Hepatic stellate cell (primary cell): ENCODE measurements at places on chromosomes 12 and 14.

- DNase-seq: no peak
Observed at GRCh38 chr14:100484531-100485267, 102.5 kb downstream of the BEGAIN start.

DNA sequence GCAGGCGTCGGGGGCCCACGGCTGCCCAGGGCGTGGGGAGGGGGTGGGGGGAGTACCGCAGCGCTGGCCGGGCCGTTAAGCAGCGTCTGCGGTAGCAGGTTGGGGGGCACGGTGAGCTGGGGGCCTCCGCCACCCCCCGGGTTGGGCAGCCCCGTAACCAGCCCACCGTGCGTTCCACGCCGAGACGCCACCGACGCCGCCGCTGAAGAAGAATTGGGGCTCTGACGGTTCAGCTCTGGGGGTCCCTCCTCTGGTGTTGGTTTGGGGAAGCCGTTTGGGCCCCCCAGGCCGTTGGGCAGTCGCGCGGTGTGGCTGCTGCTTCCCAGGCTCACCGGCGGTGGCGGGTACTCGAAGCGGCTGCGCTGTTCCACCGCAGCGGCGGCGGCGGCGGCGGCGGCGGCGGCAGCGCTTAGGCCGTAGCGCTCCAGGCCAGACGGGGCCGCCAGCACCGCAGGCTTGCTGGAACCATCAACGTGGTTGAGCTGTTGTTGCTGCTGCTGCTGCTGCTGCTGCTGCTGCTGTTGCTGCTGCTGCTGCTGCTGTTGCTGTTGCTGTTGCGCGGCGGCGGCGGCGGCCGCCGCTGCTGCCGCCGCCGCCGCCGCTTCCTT, 1.5 kb downstream of the IRF2BPL start:
- DNase-seq: peak; percentile 52

DNA sequence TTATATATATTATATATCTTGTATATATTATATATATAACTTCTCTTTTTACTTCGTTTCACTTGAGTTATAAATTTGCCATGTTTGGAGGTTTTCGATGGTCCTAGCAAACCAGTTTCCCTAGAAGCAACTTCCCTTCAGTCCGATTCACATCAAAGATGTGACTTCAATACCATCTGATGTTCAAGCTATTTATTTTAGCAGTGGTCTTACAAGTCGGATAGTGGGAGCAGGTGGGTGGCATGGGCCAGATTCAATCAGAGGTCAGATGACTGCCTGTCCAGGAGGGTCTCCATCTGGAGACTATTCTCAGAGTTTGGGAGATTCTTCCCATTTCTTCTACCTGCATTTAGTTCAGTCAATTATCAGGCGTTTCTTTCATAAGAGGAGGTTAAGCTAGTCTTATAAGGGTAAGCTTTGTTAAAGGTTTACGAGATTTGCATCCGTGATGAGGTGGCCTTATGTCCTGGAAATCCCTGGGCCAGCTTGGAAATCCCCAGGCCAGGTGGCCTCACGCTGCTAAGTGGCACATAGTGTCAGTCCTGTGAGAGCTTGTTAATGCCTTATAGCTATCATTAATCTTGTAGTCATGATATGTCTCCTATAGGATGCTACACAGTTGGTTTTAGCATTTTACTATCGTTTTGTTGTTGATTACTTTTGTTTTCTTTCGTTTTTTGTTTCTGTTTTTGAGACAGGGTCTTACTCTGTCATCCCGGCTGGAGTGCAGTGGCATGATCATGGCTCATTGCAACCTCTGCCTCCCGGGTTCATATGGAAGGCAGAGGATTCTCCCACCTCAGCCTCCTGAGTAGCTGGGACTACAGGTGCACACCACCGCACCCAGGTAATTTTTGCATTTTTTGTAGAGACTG, 145.8 kb downstream of the BICD1 start:
- DNase-seq: no peak

DNA sequence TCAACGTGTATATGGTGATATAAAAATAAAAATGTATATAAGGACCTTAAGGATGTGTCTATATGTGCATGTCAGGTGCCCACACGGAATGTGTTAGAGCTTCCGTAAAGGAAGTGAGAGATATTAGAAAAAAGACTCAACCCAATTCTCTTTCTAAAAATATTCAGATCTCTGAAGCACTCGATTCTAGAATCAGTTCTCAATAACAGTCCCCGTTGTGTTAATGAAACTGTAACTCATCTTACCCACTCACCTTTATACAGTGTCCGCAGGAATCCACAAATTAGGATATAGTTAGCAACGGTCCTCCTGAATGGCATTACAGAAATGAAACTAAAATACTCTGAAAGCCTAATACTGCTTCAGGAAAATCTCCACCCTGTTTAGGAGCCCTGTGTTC, 29.3 kb downstream of the GRIN2B start:
- DNase-seq: no peak

GRCh38 chr12:106226884-106227640, 20.8 kb downstream of the CKAP4 start:
- DNase-seq: peak; percentile 72
